ENCODE measurements at places on chromosomes 16 and 17. TPM values are rescaled to one million over a fixed set of nuclear protein-coding genes. Genes with fewer than 3 reads are reported as not detected.
A peak's percentile ranks its signal among the peaks of the same experiment; 100 is the strongest.

DNA sequence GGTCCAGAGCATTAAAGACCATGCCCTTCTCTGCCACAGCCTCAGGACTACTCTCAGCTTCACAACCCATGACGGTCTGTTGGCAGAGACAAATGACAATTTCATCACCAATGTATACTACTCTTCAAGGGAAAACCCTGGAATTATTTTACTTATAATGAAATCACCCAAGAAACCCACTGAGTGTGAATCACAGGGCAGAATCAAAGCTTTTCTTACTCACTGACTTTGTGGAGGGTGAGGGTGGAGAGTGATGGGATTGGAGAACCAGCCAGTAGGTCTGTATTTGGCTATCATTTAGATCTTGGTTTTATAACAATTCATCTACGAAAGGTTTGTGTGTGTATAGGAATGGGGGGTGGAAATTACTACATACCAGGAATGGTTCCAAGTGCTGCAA lies 442.6 kb downstream of the SHISA9 start:
- DNase-seq = no peak

DNA sequence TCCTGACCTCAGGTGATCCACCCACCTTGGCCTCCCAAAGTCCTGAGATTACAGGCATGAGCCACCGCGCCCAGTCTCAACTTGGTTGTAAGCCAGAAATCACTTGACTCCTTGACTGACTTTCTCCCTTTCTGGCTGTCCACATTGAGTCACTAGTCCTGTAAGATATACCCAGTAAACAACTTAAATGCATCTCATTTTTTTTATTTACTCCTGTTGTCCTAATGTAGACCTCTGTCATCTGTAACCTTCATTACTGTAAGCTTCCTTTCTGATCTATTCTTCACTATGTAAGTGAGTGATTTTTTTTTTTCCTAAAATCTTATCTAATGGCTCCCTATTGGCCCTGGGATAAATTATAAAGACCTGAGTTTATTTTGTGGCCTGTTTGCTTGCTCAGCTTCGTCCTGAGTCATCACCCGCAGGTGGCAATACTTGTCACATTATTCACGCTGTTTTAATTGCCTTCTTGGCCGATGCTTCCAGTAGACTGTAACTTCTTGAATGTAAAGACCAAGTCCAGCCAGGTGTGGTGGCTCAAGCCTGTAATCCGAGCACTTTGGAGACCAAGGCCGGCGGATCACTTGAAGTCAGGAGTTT lies 41.0 kb downstream of the PAFAH1B1 start:
- peak; percentile 56 for DNase-seq

The RNF43 gene
- total RNA-seq = not detected

DNA sequence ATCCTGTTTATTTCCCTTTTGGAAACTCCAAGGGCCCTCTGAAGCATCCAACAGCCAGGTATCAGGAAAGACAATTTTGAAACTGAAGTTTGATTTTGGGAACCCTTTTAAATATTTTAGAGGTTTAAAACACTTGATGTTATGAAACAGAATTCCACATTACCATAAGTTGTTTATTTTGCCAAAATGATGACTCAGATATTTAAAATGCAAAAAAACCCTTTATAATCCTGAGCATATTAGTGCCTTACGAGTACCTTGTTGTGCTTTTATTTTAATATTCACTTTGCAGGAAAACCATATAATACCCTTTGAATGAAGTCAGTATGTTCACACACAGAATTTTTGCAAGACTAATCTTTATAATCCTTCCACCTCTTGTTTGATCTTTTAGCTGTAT lies 765.1 kb upstream of the CA10 start:
- DNase-seq = no peak

The TTLL6 gene
- not detected for total RNA-seq

DNA sequence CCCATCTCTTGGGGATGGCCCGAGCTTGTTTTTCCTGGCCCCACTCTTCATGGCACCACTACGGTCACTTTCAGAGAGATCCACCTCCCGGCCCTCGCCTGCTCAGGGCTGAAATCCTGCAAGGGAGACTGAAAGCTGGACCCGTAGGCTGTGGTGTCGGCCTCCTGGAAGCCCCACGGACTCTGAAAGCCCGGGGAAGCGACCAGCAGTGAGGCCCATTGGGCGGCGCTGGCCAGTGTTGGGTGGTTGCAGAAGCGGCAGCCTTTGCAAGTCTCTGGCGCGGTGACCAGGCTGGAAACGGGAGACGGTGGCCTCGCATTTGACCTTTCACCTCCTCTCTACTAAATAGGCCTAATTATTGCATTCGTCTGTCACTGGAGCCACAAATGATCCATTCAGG lies 186.0 kb upstream of the FOXF1 start:
- no peak for DNase-seq

Measured in MG63 (cell line).